ENCODE measurements at places on chromosomes 16 and 17. TPM values are rescaled to one million over a fixed set of nuclear protein-coding genes. Genes with fewer than 3 reads are reported as not detected.

The PTGES3L gene
- total RNA-seq, result not detected

The DPEP1 gene
- total RNA-seq, result not detected

The KPNB1 gene
- 205 TPM for total RNA-seq

The TRIM47 gene
- 12.1 TPM for total RNA-seq

The SNAI3 gene
- 0.55 TPM for total RNA-seq

The PHOSPHO1 gene
- not detected for total RNA-seq

The ZPBP2 gene
- total RNA-seq, result not detected

The METRN gene
- total RNA-seq, result 16.3 TPM

The PYDC1 gene
- total RNA-seq, result not detected

The FLCN gene
- total RNA-seq, result 42.2 TPM

DNA sequence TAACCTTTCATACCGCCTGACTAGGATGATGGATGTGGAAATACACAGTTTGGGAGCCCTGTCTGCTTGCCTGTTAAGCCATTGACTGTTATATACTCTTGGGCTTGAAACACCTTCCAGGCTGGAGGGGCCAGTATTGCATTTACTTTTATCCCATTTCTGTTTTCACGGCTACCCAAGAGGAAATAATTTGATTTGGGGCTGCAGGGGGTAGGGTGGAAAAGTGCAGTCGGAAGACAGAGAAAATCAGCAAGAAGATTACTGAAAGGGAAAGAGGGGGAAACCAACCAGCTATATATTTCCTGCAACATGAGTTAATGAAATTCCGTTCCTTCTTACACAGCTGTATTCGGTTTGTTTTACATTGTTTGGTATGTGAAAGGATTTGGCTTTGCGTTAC is 202.5 kb downstream of the CDH13 start:
- no peak for DNase-seq

- DNase-seq, result no peak
Observed at GRCh38 chr16:30381291-30382041, 895 bp downstream of the SEPTIN1 start.

GRCh38 chr17:48624544-48625494 is 1.3 kb downstream of the HOXB9 start:
- DNase-seq, result no peak

- no peak for DNase-seq
Observed at GRCh38 chr17:74389084-74389753, 21.9 kb downstream of the GPR142 start.

DNA sequence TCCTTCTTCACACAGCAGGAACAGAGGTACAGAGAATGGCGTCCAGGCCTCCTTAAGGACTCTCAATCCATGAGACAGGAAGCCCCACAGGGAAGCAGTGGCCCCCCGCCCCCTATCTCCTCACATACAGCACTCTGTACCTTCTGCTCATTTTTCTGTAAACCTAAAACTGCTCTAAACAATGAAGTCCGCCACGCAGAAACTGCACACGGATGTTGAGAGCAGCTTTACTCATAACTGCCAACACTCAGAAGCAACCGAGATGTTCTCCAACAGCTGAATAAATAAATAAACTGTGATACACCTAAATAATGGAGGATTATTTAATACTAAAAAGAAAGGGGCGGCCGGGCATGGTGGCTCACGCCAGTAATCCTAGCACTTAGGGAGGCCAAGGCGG is 9.9 kb downstream of the TBC1D16 start:
- no peak for DNase-seq

DNA sequence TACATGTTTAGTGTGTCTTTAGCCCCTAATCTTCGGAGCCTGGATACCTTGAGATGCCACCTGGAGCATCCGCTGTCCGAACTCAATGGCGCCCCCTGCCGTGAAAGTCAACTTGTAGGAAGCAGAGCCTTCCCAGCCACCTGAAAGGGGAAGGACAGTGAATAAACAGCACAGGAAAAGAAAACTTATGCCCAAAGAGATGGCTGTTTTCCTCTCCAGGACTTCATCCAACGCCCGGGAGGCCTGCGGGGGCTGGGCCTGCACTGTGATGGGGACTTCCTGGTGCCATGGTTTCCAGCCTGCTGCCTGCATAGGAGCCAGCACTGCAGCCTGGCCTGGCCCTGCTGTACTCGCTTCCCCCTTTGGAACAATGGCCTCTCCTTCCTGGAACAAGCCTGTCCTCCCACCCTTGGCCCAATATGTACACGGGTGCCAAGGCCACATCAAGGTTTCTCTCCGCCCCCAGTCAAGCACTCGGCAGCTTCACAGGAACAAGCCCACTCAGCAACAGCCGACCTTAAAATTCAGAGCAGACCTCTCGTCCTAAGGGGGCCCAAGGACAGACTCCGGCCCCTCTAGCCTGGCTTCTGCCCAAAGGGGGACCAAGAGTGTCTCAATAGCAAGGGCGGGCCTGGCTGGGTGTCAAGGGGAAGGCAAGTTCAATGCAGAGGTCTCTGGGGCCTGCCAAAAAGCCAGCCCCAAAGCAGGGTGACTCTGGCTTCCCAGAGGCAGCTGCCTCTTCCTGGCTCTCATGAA is 4.5 kb upstream of the UNC13D start:
- peak; percentile 86 for DNase-seq

DNA sequence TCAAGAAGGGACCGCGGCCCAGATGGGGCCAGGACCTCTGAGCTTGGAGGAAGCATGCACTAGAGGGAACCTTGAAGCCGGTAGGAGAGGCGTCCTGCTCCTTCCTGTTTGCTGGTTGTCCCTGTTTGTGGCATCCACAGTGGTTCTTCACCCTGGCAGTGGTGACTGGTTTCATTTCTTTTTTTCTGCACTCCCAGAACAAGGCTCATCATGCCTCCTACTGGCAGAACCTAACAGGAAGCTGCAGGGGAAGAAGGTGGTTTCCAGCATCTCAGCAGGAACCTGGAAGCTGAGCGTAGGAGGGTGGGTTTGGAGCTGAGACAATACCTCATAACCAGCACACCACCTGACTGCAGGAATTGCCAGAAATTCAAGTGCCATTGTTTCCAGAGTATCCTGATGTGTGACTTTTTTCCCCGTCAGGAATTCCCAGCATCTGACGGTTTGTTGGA is 5.8 kb downstream of the TMEM231 start:
- peak; percentile 31 for DNase-seq

DNA sequence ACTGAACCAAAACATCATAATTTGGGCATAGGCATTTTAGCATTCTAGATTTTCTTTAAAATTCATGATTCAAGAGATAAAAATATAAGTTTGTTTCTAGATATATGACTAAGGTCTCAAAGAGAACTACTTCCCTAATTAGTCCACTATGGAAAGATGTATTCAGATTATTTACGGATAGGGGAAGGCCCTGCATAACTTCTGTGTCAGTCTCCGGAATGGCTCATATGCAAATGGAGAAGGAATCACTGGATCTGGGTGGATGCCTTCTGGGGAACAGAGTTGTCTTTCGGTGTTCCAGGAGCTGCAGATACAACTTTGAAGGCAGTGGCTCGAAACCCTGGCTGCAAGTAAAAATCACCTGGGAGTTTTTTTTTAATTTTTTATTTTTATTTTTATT is 17.1 kb upstream of the WFIKKN2 start:
- DNase-seq, result no peak

DNA sequence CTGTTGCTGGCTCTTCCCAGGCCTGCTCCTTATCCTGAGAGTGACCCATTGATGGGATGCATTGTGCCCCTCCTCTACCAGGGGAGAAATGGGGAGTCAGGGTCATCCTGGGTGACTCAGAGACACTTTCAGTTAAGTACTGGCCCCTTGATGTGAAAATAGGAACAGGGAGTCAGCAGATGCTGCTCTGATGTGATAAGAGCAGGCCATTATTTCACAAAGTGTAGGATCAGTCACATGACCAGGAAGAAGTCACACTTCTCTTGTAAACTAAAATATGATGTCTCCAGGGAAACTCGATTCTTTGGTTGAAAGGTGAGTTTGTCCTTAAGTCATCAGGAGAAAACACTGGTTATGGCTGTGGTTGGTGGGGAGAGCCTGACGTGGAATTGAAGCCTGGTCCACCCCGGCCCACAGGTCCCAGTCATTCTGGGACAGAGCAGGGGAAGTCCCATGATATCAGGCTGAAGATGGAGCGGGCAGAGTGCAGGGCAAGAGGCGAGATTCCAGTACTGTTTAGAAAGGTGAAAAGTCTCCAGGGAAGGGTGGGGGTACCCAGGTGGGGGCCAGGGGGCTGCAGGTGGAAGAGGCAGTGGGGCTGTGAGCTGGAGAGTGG is 88.6 kb upstream of the NLRP1 start:
- DNase-seq, result no peak

DNA sequence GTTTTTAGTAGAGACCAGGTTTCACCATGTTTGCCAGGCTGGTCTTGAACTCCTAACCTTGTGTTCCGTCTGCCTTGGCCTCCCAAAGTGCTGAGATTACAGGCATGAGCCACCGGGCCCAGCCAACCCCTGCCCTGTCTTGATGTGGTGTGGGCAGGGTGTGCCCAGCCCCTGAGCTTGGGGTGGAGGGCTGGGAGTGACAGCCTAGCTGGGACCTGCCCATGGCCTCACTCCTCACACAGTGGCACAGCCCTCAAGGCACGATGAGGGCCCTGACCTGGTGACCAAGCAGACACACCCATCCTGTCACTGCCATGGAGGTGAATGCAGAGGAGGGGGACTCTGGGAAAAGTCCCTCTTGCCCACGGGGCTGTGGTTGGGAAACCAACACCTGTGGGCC is 3.0 kb downstream of the IL32 start:
- peak; percentile 32 for DNase-seq

GRCh38 chr16:83338941-83339340 is 468.8 kb upstream of the HSBP1 start:
- DNase-seq, result no peak

DNA sequence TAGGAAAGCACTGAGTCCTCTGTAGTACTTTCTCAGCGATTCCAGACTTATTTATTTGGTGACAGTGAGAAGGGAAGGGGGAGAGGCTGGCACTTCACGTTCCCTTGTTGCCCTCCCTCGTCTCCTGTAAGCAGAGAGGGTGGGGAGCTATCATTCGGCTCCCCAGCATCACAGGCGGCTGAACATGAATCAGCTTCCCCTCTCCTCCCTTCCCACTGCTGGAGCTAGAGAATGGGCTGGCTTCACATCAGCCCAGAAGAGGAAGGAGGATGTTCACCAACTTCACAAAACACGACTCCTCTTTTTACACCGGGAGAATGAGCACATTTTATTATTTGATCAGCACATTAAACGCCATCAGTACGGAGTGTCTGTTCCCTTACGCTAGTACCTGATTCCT is 6.7 kb upstream of the CMIP start:
- no peak for DNase-seq

GRCh38 chr16:70701998-70702397 is 16.1 kb upstream of the MTSS2 start:
- no peak for DNase-seq

GRCh38 chr16:11396241-11397048 is 51.2 kb downstream of the RMI2 start:
- DNase-seq, result peak; percentile 76

DNA sequence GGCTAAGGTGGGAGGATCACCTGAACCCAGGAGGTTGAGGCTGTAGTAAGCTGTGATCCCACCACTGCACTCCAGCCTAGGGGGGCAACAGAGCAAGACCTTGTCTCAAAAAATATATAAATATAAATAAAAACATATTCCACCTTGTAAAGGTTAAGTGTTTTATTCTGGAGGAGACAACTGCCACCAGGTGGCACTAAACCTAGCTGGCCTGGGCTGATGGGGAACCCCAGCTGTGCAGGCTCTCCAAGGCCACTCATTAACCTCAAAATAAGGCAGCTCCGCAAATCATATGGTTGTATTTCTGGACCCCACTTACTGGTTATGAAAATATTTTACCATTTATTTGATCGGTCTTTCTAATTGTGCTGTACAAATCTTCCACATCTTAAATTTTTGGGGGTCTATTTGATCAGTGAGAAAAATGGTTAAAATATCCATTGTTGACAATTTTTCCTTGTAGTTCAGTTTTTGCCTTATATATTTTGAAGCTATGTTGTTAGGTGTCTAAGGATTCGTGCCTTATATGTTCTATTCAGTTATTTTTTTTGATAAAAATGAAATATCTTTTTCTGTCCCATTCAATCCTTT is 8.5 kb upstream of the ICAM2 start:
- peak; percentile 85 for DNase-seq

- peak; percentile 55 for DNase-seq
Observed at GRCh38 chr17:7589891-7590691, at the start of gene SOX15. Gene SOX15 (minus strand): TSS chr17:7590094. CDS start chr17:7589676, 418 bp downstream.

GRCh38 chr16:86751076-86752030 is 173.0 kb downstream of the FOXL1 start:
- DNase-seq, result no peak

DNA sequence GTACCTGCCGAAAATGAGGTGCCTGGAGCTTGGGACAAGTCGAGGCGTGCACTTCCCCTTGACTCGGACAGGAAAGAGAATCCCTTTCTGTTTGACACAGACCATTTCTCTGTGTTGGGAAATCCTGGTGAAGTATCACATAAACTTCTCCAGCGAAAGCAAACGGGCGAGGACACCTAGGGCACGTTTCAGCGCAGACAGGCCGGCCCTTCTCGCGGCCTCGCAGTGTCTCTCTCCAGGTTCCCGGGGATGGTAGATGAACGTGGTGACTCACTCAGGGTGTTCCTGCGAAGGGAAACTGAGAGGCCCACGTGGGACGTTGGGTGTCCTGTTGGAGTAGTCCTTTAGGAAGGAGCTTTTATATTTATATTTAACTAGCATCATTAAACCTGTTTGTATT is 36.3 kb upstream of the ZNF750 start:
- DNase-seq, result no peak

DNA sequence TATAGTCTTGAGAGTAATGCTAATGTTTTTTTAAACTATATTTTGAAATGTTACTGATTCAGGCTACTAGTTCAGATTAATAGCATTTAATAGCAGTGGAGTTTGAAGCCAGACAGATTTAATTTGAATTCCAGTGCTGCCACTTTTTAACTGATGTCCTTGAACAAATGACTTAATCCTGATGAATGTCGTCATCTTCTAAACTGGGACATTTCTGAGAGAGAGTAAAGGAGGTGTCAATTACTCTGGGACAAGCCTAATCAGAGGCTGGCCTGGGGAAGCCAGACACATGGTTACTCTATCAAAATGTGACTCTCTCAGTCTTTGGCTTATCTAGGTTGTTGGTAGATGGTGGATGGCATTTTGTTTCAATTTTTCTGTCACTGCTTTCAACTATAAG is 246.7 kb downstream of the HS3ST3A1 start:
- DNase-seq, result no peak

- DNase-seq, result no peak
Observed at GRCh38 chr16:81417210-81417609, 27.4 kb upstream of the CMIP start.

DNA sequence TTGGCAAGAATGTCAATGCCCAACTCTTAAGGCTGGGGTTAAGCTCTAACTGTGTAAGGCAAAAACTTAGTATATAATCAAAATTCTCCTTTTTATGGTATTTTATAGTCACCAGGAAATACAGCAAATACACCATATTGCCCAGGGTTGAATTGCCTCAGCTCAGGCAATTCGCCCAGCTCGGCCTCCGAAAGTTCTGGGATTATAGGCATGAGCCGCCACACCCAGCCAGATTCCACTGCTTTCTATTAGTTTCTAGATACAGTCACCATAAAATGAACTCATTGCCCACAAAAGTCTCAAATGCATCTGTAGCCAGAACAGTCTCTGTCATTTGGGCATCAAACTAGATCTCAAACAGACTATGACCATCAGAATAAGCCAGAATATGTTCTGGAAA is 238.7 kb upstream of the TOX3 start:
- no peak for DNase-seq
